NCI-H1436 treated with DMSO at 0.1 percent for 48 hours (cell line): ENCODE measurements at places on chromosomes 4 and X.

DNA sequence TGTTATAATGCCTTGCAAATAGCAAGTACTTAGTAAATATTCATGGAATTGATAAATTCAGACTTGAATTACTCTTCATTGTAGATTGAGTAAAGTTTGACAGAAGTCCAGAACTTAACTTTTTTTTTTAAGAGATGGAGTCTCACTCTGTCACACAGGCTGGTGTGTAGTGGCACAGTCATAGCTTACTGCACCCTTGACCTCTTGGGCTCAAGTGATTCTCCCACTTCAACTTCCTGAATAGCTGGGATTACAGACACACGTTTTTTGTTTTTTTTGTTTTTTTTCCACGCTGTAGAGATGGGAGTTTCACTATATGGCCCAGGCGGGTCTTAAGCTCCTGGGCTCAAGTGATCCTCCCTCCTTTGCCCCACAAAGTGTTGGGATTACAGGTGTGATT lies 32.1 kb downstream of the UBE2K start:
- DNase-seq: no peak

GRCh38 chr4:154610582-154610981 lies 1.9 kb downstream of the FGG start:
- DNase-seq: no peak

DNA sequence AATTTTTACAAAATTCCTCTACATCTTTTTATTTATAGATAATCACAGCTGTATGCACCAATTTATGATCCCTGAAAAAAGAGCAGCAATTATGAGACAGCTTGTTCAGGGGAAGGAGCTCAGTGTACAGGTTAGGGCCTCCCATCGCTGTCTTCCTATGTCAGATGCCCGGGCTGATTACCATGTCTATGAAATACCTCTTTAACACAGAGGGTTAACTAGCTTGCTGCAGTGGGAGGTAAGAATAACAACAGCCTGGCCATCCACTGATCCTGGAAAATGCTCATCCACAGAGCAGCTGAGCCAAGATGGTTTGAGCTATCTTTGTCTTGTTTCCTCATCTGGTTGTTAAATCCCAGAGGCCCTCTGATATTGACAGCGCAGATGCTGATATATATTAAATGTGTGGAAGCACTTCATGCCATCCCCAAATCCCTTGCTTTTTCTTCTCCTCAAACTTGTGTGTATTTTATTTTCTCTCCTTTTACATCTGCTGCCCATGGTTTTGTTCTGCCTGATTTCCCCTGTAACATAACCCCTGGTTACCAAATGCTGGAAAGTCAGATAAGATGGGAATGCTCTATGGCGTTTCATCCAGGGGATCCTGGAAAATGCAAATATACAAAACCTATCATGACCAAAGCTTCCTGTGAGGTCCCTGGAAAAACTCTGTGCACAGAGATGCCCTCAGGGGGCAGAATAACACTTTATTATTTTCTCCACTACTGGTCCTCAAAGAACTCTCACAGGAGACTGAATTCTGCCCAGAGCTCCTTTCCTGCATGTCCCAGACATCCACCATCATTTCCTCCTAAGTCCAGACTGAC lies 85.8 kb upstream of the PUDP start:
- DNase-seq: no peak

DNA sequence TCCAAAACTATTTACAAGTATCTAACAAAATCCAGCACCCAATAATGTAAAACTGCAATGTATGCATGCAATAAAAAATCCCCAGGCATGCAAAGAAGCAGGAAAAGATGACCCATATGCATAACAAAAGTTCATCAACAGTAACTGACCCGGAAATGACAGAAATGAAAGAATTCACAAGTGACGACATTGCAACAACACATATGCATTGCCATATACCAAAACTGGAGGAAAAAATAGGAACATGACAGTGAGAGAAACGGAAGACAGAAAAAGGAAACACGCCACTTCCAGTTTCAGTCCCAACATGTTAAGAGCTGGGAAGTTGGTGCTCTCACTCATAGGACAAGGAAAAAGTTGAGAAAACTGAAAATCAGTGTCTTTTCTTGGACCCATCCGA lies 154.6 kb downstream of the EVC2 start:
- no peak for DNase-seq

DNA sequence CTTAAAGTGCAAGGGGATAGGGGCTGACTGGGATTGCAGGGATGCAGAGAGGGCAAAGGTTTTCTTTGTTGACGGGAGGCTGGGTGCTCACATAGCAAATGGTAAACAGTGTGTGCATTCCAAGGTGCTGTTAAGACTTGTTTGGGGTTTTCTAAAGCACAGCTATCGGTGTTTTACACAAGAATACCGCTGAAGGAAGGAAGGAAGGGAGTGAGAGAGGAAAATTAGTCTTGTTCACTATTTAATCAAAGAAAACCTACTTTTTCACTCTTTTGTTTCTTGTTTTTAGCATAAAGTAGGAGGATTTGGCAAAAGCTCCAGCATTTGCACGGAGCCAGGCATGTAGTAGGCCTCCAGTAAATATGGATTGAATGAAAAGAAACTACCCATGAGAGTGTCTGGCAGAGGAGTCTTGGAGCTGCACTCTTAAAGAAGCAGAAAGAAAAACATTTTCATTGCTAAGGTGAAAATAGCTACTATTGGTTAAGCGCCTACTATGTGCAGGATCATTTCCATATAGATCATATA lies 99.7 kb downstream of the FIP1L1 start:
- no peak for DNase-seq

DNA sequence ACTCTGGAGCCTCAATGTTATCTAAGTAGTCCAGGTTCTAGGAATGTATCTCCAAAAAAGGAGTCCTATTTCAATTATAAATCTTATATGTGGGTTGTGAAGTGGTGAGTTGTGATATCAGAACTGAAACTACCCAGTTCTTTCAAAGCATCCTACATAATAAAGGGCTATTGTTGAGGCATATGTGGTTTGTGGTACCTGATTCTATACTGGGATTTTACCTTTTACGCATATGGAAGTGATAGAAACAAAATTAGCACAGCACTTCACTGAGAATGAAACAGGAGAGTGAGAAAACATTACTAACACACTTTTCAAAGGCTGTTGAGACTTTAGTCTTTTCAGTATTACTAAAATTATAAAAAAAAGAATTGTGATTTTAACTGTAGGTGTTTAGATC lies 417.7 kb upstream of the GALNT7 start:
- no peak for DNase-seq

GRCh38 chrX:150227321-150227860 lies 135.7 kb upstream of the MAMLD1 start:
- no peak for DNase-seq

DNA sequence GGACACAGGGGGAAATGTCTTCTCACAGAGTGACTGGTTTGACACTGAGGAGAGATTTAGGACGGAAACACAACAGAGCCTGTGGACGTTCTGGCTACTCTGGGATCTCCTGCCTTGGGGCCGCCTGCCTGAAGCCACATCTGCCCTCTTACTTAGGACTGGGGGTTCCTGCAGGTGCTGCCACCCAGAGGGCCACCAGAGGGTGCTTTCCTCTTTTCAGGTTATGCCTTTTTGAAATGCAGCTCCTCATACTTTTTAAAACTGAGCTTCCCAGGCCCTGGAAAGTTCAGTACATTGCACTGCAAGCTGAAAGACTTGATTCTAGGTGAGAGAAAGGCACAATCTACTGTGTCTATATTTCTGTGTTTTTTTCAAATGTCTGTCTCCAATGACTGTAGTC lies 92.2 kb upstream of the PGRMC2 start:
- no peak for DNase-seq

DNA sequence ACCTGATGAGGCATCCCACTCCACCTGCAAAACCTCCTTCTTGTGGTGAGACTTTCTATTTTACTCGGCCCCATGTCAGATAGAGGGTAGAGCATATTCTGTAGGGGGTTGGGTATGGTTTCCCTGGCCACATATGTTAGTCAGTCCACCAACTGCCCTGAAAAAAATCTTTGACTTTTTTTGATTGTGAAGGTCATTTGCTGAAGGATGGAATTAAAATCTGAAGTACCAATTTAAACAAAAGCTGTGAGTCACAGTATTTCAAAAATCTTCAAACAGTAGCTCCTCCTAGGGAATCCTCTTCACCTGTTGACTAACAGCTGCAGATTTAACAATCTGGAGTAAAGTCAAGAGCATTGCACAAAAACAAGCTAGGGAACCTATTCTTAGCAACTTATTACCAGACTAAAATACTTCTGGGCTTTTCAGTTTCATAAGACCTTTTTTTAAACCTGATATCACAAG lies 8.0 kb upstream of the CCDC110 start:
- DNase-seq: no peak

DNA sequence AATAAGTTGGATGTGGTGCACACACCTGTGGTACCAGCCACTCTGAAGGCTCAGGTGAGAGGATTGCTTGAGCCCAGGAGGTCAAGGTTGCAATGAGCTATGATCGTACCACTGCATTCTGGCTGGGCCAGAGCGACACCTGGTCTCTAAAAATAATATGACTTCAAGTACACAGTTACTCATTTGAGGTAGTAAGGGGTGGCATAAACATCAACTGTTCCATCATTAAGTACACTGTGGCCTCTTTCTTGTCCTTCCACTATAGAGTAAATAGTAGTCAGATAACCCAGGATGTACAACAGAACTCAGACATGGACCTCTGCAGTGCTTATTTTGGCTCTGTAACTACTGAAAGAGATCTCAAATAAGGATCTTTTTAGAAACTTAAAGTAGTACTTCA lies 10.6 kb downstream of the FAM9B start:
- no peak for DNase-seq

DNA sequence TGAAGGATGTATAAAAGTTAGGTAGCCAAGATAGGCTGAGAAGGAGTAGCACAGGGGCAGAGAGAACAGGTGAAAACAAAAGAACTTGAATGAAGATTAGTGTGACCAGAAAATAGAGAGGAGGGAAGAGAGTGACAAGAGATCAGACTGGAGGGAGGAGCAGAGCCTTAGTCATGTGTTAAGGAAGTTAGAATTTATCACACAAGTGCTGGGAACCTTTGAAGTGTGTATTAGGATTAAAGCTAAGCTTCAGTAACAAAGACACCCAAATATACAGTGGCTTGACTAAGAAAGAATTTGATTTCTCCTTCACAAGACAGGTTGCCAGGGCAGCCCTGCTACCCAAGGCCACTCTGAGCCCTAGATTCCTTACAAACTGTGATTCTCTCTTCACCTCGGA lies 10.7 kb upstream of the CCDC149 start:
- no peak for DNase-seq
